Fibroblast of upper back skin (primary cell): ENCODE measurements at places on chromosomes 3 and 15.
A peak's percentile ranks its signal among the peaks of the same experiment; 100 is the strongest.

DNA sequence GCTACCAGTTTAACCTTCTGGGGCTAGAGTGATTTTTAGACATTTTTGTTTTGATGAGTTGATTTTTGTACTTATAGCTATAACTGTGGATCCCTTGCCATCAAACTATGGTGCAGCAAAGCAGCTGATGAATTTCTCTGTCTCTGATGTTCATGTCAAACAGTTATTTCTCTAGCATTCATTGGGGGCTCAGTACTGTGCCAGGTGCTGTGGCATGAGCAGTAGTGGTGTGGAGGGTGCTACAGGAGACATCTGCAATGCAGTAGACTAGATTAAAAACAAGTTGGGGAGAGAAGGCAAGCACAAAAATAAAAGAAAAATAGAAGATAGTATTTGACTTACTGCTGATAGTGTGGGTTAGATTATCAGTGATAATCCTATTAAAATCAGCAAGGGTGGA, 95.3 kb downstream of the AKAP13 start:
- DNase-seq: no peak

GRCh38 chr3:104537323-104537722, 829.4 kb upstream of the ALCAM start:
- no peak for DNase-seq

GRCh38 chr3:105347625-105348302, 18.9 kb upstream of the ALCAM start:
- DNase-seq: no peak

- DNase-seq: no peak
These were observed 13.6 kb upstream of the GATM start for GRCh38 chr15:45391746-45392583.

- DNase-seq: no peak
These were observed 11.9 kb downstream of the ASB7 start for GRCh38 chr15:100614336-100614735.

DNA sequence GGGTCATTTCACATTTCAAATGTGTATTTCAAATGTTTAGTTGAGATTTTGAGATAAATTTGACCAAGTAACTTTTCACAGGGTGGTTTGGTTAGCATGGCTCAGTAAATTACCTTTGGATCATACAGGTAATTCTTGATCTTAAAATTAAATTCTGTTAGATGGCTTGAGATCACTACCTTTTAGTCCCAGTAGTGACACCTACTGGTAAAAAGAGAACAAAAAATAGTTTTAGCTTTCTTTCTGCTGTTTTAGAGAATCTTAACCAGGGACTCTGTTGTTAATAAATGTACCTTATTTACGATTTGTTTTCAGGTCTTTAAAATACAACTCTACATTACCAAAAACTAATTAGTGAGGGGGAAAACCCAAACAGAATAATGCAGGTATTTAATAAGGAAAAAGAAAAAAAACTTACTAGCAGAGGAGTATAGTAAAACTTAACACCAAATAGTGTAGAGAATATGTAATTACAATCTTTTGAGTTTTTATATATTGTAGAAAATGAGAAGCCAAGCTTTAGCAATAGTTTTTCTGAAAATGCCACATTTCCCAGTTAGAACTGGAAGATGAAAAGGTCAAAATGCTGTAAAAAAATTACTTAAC, 620.3 kb upstream of the AGTR1 start:
- peak; percentile 30 for DNase-seq

GRCh38 chr15:83170474-83171165, 37.0 kb downstream of the HDGFL3 start:
- DNase-seq: no peak

GRCh38 chr3:39445927-39446326, 21.6 kb upstream of the MOBP start:
- DNase-seq: no peak

GRCh38 chr3:122085673-122086072, 30.5 kb downstream of the CD86 start:
- no peak for DNase-seq

DNA sequence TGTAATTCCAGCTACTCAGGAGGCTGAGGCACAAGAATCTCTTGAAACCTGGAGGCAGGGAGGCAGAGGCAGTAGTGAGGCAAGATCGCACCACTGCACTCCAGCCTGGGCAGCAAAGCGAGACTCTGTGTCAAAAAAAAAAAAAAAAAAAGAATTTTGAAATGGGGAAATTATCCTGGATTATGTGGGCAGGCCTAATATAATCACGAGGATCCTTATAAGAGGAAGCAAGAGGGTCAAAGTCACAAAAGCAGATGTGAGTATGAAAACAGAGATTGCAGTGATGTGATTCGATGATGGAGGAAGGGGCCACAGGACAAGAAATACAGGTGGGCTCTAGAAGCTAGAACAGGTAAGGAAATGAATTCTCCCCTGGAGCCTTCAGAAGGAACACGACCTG, 159.6 kb downstream of the LEKR1 start:
- DNase-seq: no peak

DNA sequence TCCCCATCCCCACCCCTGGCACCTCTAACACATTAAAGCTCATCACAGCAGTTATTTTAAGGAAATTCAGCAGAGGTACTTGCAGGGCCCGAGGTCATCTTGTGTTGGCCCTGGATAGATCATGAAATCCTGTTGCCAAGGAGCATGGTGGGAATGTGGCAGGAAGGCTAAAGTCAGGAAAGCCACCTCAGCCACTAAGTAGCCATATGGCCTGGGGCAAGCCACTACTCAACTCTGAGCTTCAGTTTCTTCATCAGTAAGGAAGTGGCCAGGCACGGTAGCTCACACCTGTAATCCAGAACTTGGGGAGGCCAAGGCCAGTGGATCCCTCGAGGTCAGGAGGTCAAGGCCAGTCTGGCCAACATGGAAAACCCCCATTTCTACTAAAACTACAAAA, 55.9 kb downstream of the LIPC start:
- DNase-seq: no peak

GRCh38 chr3:64083575-64083974, 60.3 kb upstream of the PSMD6 start:
- DNase-seq: no peak
